WTC11 (cell line): ENCODE measurements at places on chromosomes 1 and 21. TPM values are rescaled to one million over a fixed set of nuclear protein-coding genes. Genes with fewer than 3 reads are reported as not detected.

Gene LAD1
- 14.5 to 15.6 TPM (median 14.9 TPM) in 3 replicates for total RNA-seq

Gene ARID4B
- total RNA-seq, result 30.2 to 35.7 TPM (median 32.8 TPM) in 3 replicates

GRCh38 chr1:12181568-12181967, 14.8 kb downstream of the TNFRSF1B start:
- H3K4me1 ChIP-seq, result peaks cover 27% of the 10 kb centered on the region
- no peaks in the 10 kb centered on the region for H3K36me3 ChIP-seq
- DNase-seq, result no peak
- no peak overlapping the region for H3K4me3 ChIP-seq
- no peak overlapping the region for H3K27ac ChIP-seq

- H3K27me3 ChIP-seq, result no peaks in the 10 kb centered on the region
- no peak for DNase-seq
- H3K4me3 ChIP-seq, result no peak overlapping the region
- peaks cover 23% of the 10 kb centered on the region for H3K4me1 ChIP-seq
- no peak overlapping the region for H3K27ac ChIP-seq
These were observed 31.1 kb downstream of the WNT9A start for GRCh38 chr1:227916655-227917054.

Gene SAMD11
- 1.7 to 2.7 TPM (median 2.3 TPM) in 3 replicates for total RNA-seq

Gene OR2T11
- not detected in 3 replicates for total RNA-seq

- H3K27me3 ChIP-seq, result no peaks in the 10 kb centered on the region
- DNase-seq, result no peak
- H3K27ac ChIP-seq, result peak overlapping the region; percentile 64
- H3K4me3 ChIP-seq, result peak overlapping the region; percentile 24
- H3K36me3 ChIP-seq, result 0 out of 2 replicates have a peak, but pooled peaks cover 3% of the 10 kb centered on the region
These were observed 187.3 kb upstream of the DMRTA2 start for GRCh38 chr1:50610563-50610962.

Gene KCNN3
- total RNA-seq, result 1.3 to 2.1 TPM (median 1.9 TPM) in 3 replicates

DNA sequence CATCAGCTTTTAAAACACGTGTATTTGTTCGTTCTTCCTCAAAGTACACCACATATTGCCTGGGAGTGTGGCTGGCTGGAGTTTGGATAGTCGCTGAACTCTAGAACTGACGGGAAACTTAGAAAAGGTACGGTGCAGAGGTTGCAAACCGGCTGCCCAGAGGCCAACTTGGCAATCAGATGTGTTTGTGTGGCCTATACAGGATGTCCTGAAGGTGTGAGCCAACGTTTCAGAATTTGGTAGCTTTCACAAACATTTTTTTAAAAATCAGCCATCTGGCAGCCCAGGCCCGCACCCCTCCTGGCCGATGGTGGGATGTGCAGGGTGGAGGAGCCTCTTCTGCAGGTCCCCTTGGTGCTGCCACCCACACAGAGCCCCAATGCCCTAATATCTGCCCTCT, 73.6 kb upstream of the SLC25A33 start:
- no peaks in the 10 kb centered on the region for H3K36me3 ChIP-seq
- H3K27me3 ChIP-seq, result no peaks in the 10 kb centered on the region
- no peak overlapping the region for H3K27ac ChIP-seq
- H3K4me1 ChIP-seq, result no peaks in the 10 kb centered on the region

DNA sequence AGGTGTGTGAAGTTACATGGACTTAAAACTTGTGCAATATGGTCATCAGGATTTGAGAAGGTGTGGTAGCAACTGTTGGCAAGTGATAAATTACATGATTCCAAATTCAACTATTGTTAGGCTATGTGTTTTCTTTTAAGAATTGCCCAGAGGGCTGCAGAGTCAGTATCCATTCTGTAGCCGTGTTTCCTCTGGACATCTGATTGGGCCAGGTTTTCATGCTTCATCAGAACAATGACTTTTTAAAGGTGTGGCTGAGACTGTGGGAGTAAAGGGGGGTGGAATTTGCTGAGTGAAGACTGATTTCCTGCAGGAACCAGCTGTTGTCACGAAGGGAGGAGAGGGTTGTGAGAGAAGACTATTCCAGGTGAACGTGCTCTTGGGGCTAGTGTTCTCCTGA, 1.7 kb upstream of the HRNR start:
- H3K36me3 ChIP-seq, result peaks cover 55% of the 10 kb centered on the region
- no peak overlapping the region for H3K27ac ChIP-seq

Gene GRHL3
- 1.5 to 3.0 TPM (median 2.5 TPM) in 3 replicates for total RNA-seq

- H3K4me1 ChIP-seq, result no peaks in the 10 kb centered on the region
- no peak overlapping the region for H3K4me3 ChIP-seq
- no peak overlapping the region for H3K27ac ChIP-seq
- H3K36me3 ChIP-seq, result no peaks in the 10 kb centered on the region
- DNase-seq, result no peak
These were observed 62.5 kb upstream of the ZP4 start for GRCh38 chr1:237953238-237953637.

- H3K36me3 ChIP-seq, result peaks cover 14% of the 10 kb centered on the region
- no peak overlapping the region for H3K27ac ChIP-seq
- DNase-seq, result no peak
- H3K4me3 ChIP-seq, result no peak overlapping the region
- no peaks in the 10 kb centered on the region for H3K27me3 ChIP-seq
- H3K4me1 ChIP-seq, result no peaks in the 10 kb centered on the region
These were observed 147.3 kb downstream of the HS2ST1 start for GRCh38 chr1:87061742-87062156.

DNA sequence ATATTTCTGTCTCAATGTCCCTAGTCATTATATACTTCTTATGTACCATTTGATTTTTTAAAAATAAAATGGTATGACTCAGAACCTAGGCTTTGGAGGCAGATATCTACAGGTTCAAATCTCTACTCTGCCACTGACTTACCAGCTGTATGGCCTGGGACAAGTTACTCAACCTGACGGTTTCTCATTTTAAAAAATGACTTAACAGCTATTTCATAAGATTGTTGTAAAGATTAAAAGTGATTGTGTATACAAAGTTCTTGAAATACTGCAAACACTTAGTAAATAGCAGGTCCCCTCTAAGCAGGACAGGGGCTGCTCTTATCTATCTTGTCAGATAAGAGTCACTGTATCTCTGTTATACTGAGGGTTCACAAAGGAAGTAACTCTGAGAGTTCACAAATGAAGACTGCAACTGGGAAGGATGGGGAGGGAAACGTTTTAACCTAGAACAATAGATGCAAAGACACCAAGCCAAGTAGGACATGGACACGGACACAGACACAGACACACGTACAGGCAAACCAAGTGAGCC, 2.6 kb downstream of the BCAR3 start:
- H3K4me1 ChIP-seq, result peaks cover 41% of the 10 kb centered on the region
- H3K27me3 ChIP-seq, result peaks cover 29% of the 10 kb centered on the region
- H3K4me3 ChIP-seq, result 0 out of 2 replicates have a peak overlapping the region, but pooled peaks have one; percentile 10
- H3K27ac ChIP-seq, result no peak overlapping the region; the same call in 1 of the 2 replicates
- DNase-seq, result no peak

DNA sequence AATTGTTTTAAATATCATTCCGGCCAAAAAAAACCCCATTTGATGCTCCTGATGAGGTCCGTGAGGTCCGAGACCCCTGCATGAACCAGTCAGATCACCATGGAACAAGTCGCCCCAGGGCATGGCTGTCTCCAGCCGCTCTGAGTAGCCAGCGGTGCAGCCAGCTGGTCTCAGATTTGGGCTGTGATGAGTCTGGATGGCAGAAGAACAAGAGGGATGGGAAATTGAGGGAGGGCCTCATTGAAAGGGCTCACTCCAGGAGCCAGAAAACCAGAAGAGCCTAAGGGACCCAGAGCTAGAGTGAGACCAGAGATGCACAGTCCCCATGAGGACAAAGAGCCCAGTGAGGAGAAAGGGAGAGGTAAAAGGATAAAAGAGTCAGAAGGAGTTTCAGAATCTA, 174.0 kb downstream of the TOMM20 start:
- no peaks in the 10 kb centered on the region for H3K27me3 ChIP-seq
- no peak for DNase-seq
- H3K4me1 ChIP-seq, result peaks cover 48% of the 10 kb centered on the region

DNA sequence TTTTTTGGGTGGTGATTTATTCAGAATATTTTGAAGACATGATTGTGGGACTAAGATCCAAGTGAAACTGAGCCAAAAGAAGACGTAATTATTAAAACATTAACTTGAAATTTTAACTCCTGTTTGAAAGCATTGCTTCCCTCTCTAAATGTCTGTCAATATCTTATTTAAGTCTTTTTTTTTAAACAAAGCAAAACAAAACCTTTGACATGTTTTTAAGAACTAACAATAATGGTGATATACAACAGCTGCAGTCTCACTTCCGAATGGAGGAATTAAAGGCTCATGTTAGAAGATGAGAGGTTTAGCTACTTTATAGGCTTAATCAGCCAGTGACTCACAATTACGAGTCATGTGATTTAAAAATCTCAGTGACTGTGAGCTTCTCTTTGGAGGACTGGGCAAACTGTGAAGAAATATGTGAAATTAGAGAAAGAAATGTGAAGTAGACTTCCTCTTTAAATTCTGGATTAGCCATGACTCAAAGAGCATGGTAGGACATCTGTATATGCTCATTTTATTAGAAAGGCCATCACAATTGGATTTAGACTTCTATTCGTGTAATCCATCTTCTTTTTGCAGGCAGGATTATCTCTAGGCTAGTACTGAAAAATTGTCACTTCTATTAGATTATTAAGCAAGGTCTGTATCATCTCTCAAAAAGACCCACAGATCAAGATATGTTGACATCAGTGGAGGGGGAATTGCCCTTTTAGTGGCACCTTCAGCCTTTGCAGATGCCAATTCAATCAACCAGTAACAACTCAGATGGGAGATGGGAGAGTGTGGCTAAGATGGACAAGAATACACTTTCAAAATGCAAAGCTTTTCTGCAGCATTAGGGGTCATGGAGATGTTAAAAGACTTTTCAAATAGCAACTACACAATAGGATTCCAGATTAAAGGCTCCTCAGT, 28.7 kb downstream of the KCNA3 start:
- no peak for DNase-seq
- no peaks in the 10 kb centered on the region for H3K36me3 ChIP-seq
- no peak overlapping the region for H3K27ac ChIP-seq
- no peak overlapping the region for H3K4me3 ChIP-seq
- peaks cover 6% of the 10 kb centered on the region; the same call in 1 of the 2 replicates for H3K27me3 ChIP-seq
- no peaks in the 10 kb centered on the region for H3K4me1 ChIP-seq

- no peak for DNase-seq
- no peaks in the 10 kb centered on the region for H3K27me3 ChIP-seq
- H3K27ac ChIP-seq, result peak overlapping the region; percentile 10; the same call in 1 of the 2 replicates
- H3K4me3 ChIP-seq, result no peak overlapping the region
- H3K4me1 ChIP-seq, result peaks cover 51% of the 10 kb centered on the region
- H3K36me3 ChIP-seq, result peaks cover under 1% of the 10 kb centered on the region; the same call in 1 of the 2 replicates
These were observed 9.1 kb downstream of the GALNT2 start for GRCh38 chr1:230076121-230076520.

DNA sequence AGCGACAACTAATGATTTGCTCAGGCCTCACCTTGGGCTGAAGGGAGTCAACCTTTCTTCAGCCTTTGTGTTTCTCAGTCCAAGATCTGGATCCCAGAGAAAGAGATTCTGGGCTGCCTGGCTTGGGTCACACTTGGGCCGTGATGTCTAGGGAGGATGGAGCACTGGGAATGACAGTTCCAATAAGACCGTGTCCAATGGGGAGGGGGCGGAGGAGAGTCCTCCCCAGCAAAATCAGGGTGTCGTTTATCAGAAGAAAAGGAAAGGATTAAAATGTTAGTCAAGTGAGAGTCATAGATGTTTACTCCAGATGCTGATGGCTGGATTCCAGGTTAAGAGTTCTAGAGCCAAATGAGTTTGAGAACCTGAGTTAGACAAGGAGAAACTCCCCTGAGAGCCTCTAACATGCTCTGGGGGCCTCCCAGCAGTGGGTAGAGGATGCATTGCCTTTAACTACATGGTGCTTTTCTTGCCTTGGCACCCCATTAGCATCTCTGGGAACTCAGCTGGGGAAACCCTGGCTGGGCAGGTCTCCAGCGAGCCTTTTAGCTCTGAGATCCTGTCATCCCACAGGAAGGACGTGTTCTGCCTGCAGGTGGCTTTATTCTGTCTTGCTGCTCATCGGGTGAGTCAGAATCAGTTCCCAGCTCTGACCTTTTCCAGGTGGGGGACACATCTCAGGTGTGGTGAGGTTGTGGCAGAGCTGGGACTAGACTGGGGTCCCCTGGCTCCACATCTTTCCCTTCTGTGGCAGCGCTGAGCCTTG, 22.2 kb downstream of the NIPAL3 start:
- peaks cover 14% of the 10 kb centered on the region for H3K4me1 ChIP-seq
- no peak overlapping the region for H3K4me3 ChIP-seq
- H3K27ac ChIP-seq, result no peak overlapping the region; the same call in 1 of the 2 replicates
- H3K27me3 ChIP-seq, result no peaks in the 10 kb centered on the region
- DNase-seq, result no peak
- H3K36me3 ChIP-seq, result no peaks in the 10 kb centered on the region

Gene RPTN
- not detected in 3 replicates for total RNA-seq

DNA sequence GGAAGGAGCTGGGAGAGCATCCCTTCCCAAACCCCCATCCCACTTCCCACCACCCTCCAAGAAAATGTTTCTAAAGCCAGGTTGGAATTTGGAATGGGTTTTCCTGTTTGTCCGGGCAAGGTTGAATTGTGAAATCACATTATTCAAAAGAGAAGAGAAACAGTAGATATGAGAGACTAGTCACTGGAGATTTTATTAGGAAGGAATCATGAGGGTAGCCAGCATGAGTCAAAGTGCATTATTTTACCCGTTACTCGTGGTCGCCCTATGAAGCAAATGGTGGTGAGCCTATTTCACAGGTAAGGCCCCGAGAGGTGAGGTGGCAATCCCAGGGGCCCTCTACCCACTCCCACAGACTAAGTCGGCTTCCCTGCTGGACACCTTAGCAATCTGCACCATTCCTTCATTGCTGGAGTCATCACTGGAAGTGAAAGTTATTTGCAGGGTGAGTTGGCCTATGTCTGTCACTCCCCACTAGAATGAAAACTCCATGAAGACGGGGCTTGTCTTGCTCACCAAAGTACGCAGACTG, 52.8 kb downstream of the TOMM20 start:
- no peak overlapping the region for H3K4me3 ChIP-seq
- no peak for DNase-seq
- H3K4me1 ChIP-seq, result peaks cover 12% of the 10 kb centered on the region
- no peaks in the 10 kb centered on the region for H3K36me3 ChIP-seq
- H3K27me3 ChIP-seq, result no peaks in the 10 kb centered on the region

DNA sequence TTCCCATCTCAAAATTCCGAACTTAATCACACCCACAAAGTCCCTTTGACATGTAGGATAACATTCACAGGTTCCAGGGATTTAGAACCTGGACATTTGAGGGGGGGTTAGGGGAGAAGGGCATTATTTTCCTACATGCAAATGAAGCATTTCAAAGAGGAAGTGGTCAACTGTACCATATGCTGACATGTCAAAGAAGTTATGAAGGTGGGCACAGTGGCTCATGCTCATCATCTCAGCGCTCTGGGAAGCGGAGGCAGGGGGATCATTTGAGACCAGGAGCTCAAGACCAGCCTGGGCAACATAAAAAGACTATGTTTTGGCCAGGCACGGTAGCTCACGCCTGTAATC, 35.7 kb downstream of the PTP4A2 start:
- no peak overlapping the region for H3K27ac ChIP-seq
- no peak overlapping the region for H3K4me3 ChIP-seq
- DNase-seq, result no peak
- H3K4me1 ChIP-seq, result no peaks in the 10 kb centered on the region
- H3K36me3 ChIP-seq, result 0 out of 2 replicates have a peak, but pooled peaks cover 7% of the 10 kb centered on the region
